Left ventricle myocardium superior (tissue), 1 donor: ENCODE measurements at places on chromosomes 12 and 14.

DNA sequence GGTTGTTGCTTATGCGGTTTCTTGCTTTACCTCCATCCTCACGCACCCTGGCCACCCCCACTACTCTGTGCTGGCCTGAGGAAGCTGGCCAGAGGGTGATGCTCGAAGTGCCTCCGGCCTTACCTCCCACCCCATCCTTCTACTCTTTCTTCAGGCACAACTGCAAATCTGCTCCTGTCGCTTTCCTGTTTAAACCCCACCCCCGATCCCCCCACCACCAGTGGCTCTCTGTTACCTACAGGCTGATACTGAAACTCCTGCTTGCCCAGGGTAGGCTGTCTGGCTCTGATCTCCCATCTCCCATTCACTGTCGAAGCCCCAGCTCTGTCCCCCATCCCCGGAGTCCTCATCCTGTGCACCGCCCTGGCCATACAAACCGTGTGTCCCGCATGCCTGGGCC is 111.5 kb downstream of the PRMT8 start:
- DNase-seq = no peak

DNA sequence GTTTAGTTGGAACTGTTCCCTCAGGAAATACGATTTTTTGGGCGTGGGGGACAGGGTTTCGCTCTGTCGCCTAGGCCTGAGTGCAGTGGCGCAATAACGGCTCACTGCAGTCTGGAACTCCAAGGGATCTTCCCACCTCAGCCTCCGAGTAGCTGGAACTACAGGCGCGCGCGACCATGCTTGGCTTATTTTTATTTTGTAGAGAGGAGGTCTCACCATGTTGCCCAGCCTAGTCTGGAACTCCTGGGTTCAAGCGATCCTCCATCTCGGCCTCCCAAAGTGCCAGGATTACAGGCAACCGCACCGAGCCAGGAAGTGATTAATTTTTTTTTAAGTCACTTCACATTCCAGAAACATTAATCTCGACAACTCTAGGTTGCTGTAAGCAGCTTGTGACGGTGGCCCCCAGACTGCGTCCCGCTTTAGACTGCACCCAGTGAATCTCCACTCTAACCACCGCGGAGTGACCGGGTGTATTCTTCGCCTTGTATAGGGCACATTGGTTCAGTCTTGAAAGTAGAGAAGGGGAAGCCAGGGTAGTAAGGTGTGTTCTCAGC is 830 bp upstream of the MIS18BP1 start:
- DNase-seq = peak; percentile 45

DNA sequence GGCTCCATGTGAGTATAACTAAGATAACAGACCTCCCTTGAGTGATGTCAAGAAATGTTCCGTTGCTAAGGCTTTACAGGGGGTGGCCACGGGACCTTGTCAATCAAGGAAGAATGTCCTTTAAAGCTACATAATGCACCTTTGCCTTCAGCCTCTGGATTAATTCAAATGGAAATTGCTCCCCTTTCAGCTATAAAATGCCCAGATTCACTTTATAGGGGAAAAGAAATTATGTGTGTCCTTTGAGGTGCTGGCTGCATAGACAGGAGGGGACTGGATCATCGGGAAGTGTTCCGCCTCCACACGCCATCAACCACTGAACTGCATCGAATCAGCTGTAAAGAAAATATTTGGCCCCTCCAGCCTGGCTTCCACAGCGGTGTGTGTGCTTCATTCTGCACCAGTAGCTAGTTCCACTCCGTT is 415.4 kb downstream of the DPF3 start:
- no peak for DNase-seq

DNA sequence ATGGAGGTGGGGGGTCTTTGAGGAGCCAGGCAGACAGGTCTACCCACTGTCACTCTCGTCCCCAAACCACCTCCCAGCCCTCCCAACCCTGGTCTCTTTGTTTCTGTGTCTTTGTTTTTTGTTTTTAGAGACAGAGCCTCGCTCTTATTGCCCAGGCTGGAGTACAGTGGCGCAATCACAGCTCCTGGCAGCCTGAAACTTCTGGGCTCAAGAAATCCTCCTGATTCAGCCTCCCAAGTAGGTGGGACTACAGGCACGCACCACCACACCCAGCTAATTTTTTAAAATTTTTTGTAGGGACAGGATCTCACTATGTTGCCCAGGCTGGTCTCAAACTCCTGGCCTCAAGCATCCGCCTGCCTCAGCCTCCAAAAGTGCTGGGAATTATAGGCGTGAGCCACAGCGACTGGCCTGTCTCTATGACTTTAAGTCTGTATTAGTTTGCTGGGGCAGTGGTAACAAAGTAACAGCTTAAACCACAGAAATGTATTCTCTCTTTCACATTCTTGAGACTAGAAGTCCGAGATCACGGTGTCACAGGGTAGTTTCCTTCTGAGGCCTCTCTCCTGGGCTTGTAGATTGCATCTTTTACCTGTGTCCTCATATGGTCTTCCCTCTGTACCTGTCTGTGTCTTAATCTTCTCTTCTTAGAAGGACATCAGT is 26.1 kb downstream of the DTX1 start:
- no peak for DNase-seq

- DNase-seq = no peak
Observed at GRCh38 chr12:74286254-74286653, 251.4 kb upstream of the ATXN7L3B start.

DNA sequence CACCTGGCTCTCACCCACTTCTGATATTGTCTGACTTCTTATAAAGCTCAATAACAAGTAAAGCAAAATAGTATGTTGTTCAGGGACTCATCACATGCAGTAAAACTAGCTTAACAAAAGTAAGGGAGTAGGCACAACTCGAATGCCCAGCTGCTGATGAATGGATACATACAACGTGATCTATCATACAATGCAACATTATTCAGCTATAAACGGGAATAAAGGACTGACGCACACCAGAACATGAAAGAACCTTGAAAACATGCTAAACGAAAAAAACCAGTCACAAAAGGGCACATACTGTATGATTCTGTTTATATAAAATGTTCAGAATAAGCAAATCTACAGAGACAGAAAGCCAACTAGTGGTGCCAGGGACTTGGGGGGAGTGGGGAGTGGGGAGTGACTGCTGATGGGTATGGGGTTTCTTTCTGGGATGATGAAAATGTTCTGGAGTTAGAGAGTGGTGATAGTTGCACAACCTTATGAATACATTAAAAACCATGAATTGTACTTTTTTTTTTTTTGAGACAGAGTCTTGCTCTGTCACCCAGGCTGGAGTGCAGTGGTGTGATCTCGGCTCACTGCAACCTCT is 11.1 kb downstream of the PLBD2 start:
- DNase-seq = no peak

GRCh38 chr12:3600039-3600720 is 109.2 kb downstream of the PRMT8 start:
- DNase-seq = no peak

DNA sequence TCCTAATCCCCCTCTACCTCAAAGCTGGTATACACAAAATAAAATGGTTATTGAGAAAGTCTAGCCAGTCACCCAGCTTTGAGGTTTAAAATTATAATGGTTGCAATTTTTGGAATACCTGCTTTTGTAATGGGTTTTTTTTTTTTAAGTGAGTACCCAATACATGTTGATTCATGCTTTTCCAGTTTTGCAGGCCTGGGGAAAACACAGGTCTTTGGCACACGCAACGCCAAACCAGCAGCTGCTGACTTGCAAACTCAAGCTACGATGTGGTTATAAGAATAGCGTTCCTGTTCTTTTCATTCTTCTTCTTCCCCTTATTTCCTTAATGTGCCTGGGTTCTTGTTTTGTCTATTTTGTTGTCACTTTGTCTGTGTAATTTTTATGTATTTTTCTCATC is 233.0 kb downstream of the EGLN3 start:
- DNase-seq = no peak

DNA sequence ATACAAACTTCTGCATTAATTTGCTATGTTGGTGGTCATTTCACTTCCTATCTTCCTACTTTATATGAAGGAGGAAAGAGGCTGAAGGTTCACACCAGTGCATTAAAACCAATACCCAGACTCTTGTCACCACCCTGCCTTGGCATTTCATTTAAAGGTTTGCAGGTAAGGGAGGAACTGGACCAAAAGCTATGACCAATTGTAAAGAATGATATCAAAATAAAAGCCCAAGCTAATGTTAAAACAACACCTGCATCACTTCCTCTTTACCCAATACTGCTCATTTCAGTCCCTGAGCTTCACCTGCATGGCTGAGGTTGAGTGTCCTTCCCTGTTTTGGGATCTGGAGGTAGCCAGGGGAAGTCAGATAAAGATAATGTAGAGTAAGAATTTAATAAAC is 47.2 kb upstream of the TMEM233 start:
- DNase-seq = no peak

GRCh38 chr12:104736307-104736706 is 221.8 kb downstream of the SLC41A2 start:
- DNase-seq = no peak

- no peak for DNase-seq
Observed at GRCh38 chr14:22375321-22375930, 213.6 kb downstream of the DAD1 start.

DNA sequence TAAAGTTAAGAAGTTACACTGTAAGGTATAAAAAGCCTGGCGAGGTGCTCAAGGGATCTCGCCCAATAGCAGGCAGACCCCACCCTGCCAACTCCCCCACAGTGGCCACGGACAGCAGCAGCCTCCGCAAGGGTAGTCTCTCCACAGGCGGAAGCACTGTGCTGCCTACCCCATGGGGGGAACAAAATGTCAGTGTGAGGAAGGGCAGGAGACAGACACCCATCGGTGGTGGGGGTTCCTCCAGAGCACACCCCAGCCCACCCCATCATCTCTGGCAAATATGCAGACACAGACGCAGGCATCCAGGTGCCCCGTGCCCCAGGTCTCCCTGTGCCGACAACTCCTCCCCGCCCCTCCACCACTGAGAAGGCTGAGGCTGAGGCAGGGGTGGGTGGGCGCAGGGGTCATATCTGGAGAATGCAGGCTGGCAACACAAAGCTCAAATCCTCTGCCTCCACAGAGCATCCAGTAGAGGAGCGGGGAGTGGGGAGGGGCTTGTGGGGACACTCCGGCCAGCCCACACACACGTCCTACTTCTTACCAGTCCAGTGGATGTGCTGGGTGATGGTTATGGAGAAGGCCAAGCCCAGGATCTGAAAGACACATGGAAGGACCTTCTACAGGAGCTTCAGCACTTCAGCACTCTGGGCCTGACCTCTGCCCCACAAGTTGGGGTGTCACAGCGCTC is 68.3 kb upstream of the DDX11 start:
- no peak for DNase-seq

- DNase-seq = no peak
Observed at GRCh38 chr14:101001311-101002069, 98.0 kb upstream of the RTL1 start.

- no peak for DNase-seq
Observed at GRCh38 chr12:55034218-55034617, 14.4 kb downstream of the NEUROD4 start.

- DNase-seq = peak; percentile 70
Observed at GRCh38 chr14:95564060-95564459, 29.2 kb downstream of the GLRX5 start.

GRCh38 chr12:106840243-106840642 is 65.8 kb downstream of the RIC8B start:
- no peak for DNase-seq

GRCh38 chr12:78555802-78556201 is 308.8 kb upstream of the SYT1 start:
- DNase-seq = no peak

- no peak for DNase-seq
Observed at GRCh38 chr12:121964813-121965643, 46.6 kb downstream of the CFAP251 start.

DNA sequence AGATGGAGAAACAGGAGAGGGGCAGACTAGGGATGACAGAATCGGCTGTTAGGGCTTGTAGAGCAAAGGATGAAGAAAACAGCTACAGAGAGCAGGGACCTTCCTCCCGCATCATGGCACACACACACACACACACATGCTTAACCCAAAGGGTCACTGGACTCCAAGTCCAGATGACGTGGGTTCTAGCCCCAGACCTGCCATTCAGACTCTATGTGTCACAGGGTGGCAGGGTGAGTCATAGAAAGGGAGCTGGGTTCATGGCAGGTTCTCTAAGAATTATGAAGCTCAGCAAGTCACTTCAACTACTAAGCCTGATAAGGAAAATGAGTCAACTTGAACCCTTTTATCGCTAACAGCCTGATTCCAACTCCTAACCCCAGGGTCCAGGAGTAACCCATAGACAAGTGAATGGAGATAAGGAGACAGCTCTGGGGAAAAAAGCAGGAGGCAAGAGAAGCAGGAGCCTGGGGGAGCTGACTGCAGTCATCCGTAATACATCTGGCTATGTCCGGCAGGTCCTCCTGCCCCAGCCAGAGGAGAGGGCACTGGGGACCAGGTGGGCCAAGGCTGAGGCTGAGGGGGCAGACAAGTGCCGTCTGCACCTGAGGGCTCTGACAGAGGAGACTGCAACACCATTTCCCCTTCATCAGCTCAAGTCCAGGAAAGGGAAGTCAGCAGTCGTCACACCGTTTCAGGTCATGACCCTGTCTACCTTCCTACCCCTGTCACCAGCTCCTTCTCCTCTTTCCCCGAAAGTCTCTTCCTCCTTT is 3.6 kb upstream of the TNFRSF1A start:
- DNase-seq = peak; percentile 27

DNA sequence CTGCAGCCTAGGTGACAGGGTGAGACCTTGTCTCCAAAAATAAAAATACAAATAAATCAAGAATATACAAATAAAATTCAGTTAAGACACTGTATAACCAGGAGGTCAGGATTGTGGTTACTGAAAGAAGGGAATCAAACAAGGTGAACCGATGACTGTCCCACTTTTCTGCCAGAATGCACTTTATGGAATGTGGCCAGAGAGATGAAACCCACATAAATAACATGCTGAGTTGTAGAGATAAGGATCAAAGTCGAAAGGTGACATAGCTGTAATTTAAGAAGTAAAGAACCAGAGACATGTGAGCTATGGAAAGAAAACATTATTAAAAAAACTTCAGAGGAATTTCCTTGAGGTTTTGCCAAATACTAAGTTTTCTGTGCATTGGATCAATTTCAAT is 1098.2 kb upstream of the USP15 start:
- DNase-seq = no peak

GRCh38 chr12:115813256-115813655 is 464.2 kb downstream of the MED13L start:
- DNase-seq = no peak

GRCh38 chr12:43806737-43807072 is 588 bp upstream of the TWF1 start:
- DNase-seq = no peak

DNA sequence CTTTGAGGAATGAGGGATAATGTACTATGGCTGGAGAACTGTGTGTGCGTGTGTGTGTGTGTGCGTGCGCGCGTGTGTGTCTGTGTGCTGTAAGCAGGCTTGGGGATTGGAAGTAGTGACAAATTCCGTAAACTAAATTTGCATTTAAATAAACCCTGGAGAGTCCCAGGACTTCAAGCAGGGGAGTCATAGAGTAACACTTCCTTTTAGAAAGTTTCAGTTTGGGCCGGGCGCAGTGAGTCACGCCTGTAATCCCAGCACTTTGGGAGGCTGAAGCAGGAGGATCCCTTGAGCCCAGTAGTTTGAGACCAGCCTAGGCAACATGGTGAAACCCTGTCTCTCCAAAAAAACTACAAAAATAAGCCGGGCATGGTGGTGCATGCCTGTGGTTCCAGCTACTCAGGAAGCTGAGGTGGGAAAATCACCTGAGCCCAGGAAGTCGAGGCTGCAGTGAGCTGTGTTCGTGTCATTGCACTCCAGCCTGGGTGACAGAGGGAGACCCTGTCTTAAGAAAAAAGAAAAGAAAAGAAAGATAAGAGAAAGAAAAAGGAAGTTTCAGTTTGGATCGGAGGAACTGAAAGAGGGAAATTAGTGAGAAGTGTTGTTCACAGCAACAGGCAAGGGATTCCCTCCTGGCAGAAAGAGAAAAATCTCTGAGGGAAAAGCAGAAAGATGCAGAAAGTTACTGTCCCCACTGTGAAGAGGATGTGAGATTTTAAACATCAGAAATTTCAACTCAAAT is 222.7 kb upstream of the SOX5 start:
- DNase-seq = no peak
